ENCODE measurements at places on chromosomes 5 and 9.

DNA sequence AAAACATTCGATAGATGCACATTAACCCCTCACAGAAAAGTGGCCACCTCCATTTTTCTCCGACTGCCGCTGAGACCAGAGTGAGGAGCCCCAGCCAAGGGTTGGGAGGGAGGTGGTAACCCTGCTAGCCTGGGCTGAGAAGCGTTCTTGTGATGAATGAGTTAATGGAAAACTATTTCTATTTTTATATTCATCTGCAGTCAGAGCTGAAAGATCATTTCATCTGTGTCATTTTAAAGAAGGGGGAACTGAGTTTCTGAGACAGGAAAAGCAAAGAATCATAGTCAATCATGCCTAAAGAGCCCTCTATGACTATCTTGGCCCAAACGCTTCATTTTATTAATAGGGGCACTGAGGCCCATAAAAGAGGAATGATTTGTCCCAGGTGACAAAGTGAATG, 229.5 kb downstream of the PAPPA start:
- DNase-seq = no peak

DNA sequence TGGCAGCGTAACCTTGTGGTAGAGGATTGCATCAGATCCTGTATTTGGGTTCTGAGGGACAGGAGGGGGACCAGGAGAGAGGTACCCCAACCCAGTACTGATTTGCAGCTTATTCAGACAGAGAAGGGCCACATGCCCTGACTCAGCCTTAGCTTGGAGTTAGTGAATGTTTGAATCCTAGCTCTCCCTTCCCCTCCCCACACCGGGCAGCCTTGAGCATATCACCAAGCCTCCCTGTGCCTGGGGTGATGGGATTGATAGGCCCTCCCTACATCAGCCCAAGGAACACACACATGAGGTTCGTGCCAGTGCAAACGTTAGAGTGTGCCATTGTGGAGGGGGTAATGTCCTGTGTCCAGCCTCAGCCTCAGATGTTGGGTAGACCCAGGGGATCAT, 71.9 kb downstream of the AMBP start:
- DNase-seq = no peak

GRCh38 chr5:76582230-76583162, 40.7 kb downstream of the F2RL2 start:
- DNase-seq = no peak

DNA sequence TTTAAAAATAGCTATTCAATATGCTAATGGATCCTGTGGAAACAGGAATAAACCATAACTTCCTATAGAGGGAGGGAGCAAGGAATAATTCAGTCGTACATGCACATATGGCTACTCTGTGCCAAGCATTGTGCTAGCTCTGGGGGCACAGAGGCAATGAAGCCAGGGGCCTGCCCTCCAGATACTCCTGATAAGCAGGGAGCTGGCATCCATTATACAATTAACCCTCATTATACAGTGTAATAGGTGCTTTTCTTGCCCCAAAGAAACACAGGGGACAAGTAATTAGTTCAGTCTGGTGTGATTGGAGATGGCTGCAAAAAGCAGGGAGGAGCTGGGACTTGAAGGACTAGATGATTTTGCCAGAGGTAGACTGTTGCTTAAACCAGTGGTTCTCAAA, 200.4 kb downstream of the SREK1 start:
- DNase-seq = no peak

DNA sequence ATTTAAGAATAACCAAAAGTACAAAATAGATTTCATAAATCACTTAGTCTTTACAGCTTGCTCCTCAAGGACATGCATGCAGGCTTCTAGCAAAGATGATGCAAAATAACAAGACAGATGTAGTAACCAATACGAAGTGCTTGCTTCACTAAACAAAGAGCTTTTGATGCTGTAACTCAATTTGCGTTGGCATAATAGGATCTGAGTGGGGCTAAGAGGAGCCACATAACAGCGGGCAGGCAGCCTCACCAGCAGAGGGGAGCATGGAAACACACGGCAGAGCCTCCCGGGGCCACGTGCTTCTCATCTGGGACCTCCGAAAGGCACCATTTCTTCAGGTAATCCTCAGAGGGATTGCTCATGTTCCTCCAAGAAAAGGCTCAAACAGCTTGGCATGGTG, 139.7 kb downstream of the C5orf15 start:
- no peak for DNase-seq

DNA sequence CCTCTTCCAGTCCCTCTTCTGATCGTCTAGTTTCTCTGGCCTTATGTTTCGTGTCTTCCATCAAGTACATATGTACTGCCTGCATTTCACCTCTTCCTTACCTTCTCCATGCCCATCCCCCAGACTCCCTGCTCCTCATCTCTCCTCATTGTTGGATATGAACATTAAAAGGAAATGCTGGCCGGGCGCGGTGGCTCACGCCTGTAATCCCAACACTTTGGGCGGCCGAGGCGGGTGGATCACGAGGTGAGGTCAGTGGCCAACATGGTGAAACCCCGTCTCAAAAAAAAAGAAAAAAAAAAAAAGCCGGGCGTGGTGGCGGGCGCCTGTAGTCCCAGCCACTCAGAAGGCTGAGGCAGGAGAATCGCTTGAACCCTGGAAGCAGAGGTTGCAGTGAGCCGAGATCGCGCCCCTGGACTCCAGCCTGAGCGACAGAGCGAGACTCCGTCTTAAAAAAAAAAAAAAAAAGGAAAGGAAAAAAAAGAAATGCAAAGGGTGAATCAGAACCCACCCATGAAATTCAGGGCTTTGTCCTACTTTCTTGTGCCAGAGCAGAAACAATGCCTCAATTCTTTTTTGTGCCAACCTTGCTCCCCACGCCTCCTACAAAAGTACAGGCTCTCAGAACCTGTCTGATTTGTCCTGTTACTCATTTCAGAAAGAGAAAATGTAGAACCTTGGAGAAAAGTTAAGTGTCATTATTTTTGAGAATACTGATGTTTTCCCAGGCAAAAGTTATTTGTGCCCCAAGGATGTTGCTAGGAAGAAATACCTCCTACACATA, 1.5 kb upstream of the ZFR start:
- no peak for DNase-seq

- DNase-seq = no peak
These were observed 978 bp downstream of the P4HA2 start for GRCh38 chr5:132226516-132227234.

- no peak for DNase-seq
These were observed 65.0 kb upstream of the AFAP1L1 start for GRCh38 chr5:149206524-149207141.

GRCh38 chr9:98135938-98136337, 16.9 kb upstream of the TRIM14 start:
- DNase-seq = no peak

- DNase-seq = no peak
These were observed 150.0 kb upstream of the CD180 start for GRCh38 chr5:67346611-67347010.

GRCh38 chr9:7028591-7028990, 270.8 kb downstream of the KDM4C start:
- no peak for DNase-seq

- no peak for DNase-seq
These were observed 30.4 kb upstream of the NDFIP1 start for GRCh38 chr5:142078221-142078620.

DNA sequence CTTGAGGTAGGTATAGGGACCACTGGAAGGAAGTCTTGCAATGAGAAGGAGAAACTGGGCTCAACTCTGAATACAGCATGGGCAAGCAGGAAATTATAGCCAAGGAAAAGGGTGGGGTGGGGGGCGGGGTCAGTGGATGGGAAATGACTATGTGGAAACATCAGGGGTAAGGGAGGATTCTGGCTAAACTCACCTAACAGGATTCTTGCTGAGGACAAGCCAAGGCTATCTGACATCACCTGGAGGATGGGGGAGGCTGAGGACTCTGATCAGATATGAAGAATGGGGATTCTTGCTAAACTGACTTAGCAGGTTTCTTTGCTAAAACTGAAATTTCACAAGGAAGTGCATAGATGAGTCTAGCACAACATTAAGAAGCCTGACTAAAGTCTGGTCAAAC, 40.8 kb downstream of the CTSL start:
- no peak for DNase-seq

DNA sequence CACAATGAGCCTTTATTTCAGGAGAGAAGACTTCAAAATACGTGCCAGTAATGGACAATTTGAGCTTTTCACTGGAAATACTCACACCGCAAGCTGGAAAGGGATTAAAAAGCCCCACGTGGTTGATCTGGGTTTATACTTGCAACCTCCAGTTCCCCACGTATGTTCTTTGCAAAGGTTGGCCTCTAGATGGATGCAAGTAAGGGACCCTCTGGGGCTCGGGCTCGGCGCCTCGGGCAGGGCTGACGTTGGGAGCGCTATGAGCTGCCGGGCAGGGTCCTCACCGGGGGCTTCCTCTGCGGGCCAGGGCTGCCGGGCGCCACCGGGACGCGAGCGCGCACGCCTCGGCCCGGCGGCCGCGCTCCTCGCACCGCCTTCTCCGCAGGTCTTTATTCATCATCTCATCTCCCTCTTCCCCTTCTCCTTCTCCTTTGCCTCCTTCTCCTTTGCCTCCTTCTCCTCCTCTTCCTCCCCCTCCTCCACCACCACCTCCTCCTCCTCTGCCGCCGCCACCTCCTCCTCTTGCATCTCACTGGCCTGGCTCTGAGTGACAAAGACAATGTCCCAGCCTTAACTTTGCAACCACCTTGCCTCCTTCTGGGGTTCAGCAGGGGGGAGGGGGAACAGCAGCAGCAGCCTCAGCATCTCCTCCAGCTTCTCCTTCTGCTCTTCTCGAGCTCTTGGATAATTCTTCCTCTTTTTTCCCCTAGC, 701 bp upstream of the ZNF462 start:
- DNase-seq = no peak

DNA sequence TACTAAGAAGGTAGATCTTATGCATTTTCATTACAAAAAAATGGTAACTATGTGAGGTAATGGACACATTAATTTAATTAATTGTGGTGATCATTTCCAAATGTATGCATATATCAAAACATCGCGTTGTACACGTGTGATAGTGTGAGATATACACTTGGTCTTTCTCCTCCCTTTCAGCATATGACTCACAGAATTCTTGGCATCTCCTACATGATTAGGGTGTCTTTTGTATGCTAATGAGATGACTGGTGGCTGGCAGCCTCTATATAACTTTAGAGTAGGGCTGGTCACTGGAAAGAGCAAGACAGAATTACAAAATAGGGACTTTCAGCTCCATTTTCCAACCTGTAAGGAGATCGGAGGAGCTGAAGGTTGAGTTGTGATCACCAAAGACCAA, 1167.6 kb downstream of the CDH12 start:
- no peak for DNase-seq

- DNase-seq = no peak
These were observed 403.0 kb downstream of the ZNF608 start for GRCh38 chr5:124343451-124343867.

- DNase-seq = no peak
These were observed 9.2 kb upstream of the CFAP95 start for GRCh38 chr9:69811351-69811868.

DNA sequence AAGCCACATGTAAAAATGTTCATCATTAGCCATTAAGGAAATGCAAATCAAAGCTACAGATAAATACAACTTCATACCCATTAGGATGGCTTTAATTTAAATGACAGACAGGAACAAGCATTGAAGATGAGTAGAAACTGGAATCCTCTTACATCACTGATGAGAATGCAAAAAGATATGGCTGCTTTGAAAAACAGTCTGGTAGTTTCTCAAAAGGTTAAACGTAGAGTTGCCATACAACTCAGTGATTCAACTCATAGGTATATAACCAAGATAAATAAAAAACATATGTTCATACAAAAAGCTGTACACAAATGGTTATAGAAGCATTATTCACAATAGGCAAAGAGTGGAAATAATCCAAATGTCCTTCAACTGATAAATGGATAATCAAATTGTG, 228.8 kb upstream of the ZNF462 start:
- DNase-seq = no peak

- DNase-seq = no peak
These were observed 94.5 kb upstream of the LIFR start for GRCh38 chr5:38650946-38651345.

DNA sequence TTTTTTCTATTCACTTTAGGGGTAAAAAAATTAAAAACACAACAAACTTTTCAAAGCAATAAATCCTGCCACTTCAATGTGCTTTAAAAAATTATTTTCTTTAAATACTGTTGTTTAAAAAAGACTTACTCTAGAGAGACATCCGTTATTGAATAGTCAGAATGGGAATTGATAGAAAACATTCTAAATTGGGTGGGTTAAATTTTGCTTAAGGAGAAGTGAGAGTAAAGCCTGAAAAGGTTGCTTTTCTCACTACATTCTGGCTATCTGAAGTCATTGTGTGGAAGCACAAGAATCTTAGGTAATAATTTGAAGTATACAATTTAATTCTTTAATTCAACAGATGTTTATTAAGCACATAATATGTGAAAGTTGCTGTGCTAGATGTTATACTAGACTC, 509.3 kb downstream of the NR2F1-AS1 start:
- DNase-seq = no peak

DNA sequence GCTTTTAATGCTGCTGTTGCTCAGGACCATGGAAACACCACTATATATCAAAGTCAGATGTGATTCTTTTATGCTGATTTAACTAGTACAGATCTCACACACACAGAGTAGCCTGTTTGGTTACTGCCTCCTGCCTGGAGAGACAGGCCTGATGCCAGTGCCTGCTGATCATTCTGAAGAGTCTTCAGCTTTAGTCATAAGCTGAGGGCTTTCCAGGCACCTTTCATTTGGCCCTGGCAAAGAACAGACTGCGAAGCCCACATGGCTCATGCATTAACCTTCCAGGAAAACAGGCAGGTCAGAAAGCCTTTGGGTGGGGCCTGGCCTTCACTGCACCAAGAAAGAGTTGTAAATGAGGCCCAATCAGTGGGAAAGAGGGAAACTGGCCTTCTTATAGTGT, 144.7 kb downstream of the SAXO1 start:
- DNase-seq = no peak

GRCh38 chr9:94892675-94893074, 166.2 kb downstream of the AOPEP start:
- DNase-seq = no peak

DNA sequence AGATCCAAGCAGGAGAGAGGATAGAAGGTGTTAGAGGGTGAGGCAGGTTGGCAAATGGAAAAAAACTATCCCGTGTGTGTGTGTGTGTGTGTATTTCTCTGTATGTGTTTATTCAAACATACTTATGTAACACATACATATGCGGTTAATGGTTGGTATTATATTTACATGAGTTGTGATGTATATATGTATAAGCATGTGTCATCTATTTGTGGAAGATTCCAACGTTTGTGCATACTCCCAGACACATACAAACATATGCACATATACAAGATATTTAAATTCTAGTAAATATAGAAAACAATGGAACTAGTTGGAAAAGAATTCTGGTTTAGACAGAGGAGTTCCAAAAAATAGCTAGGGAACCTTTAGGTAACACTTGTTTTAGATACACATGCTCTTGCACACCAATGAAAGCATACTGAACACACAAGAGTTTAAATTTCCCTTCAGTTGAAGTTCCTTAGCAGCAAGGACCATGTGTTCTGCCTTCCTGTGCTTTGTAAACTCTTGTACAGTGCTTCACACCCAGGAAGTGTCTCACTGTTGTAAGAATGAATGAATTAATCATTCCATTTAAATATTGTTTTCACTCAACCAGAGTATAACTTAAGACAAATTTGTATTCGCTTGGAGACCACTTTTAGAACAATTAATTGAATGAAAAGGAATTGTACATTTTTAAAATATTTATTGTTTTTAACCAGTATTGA, 257.8 kb downstream of the FER start:
- no peak for DNase-seq

GRCh38 chr9:93592643-93593021, 16.2 kb downstream of the PHF2 start:
- DNase-seq = no peak

Measured in stimulated activated CD4-positive, alpha-beta T cell treated with anti-CD3 and anti-CD28 coated beads, Interleukin-15, amount 100 ng/mL, for 1 hour (primary cell).